ENCODE measurements at places on chromosomes 12 and 14.
A peak's percentile ranks its signal among the peaks of the same experiment; 100 is the strongest.

GRCh38 chr14:95815226-95815690 is 61.4 kb upstream of the TUNAR start:
- no peak for DNase-seq
- peaks cover 80% of the 10 kb centered on the region for H3K27me3 ChIP-seq
- no peak overlapping the region for H3K4me3 ChIP-seq
- no peaks in the 10 kb centered on the region for H3K4me1 ChIP-seq

DNA sequence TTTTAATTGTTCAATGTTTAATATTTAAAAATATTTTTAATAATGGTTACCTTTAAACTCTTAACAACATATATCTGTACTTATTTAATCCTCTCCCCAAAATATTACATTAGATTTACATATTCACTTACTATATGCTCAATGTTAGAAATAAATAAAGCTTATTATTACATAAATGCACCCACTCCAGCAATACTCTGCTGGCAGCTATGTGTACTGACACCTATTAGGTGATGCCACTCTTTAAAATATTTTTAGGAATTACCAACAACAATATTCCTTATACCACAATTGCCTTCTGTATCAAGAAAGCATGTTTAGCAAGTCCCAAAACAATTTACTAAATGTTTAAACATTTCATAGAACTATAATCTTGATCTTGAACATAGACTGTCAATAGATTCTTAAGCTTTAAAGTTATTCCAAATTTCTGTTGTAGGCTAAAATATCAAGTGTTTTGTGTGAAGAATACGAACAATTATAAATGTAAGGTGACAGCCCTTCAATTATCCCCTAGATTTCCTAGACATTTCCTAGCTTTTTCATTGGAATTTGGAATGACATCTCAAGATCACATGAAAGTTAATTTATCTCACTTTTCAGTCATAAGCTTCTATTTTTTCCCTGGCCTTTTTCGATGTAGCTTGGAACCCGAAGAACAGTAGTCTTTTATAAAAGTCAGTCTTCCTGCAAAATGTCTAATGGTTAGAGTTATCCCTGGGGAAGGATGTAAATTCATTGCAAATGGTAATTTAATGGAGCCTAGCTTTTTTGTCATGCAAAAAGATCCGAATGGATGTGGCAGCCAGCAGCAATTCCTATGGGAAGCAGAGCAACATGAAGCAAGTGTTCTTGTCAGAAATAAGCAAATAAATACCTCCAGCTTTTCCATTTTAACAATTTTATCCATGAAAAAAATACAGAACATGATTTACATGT is 907.5 kb upstream of the ATXN7L3B start:
- H3K36me3 ChIP-seq, result no peaks in the 10 kb centered on the region
- DNase-seq, result no peak
- no peaks in the 10 kb centered on the region for H3K27me3 ChIP-seq
- H3K4me1 ChIP-seq, result no peaks in the 10 kb centered on the region
- H3K4me3 ChIP-seq, result no peak overlapping the region
- H3K27ac ChIP-seq, result no peak overlapping the region

DNA sequence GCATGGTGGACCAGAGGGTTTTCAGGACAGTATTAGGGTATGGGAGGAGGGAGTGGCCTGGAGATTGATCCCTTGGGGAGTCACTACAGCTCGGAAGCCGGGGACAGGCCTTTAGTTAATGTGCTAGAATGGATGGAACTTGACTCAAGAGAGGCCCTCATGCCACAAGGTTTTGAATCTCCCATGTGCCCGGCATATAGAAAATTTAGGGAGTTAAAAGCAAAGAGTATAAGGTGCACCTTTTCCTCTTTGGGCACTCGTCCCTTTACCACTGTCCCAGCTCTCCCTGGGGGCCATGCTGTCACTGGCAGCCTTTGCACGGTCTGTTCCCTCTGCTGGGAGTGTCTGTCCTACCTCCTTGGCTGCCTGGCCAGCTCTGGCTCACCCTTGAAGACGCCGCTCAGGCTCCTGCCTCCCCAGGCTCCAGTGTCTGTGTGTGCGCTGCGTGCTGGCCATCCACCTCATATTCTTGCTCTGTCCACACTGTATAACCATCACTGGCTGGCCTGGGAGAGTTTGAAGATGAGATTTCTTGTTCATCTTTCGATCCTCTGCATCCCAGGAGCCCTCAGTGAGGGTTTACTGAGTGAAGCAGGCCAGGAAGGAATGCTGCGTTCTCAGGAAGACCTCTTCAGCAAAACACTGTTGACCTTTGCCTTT is 161.3 kb downstream of the ZFP36L1 start:
- peaks cover 23% of the 10 kb centered on the region for H3K4me1 ChIP-seq
- DNase-seq, result no peak
- H3K4me3 ChIP-seq, result no peak overlapping the region
- no peak overlapping the region for H3K27ac ChIP-seq
- no peaks in the 10 kb centered on the region for H3K36me3 ChIP-seq

DNA sequence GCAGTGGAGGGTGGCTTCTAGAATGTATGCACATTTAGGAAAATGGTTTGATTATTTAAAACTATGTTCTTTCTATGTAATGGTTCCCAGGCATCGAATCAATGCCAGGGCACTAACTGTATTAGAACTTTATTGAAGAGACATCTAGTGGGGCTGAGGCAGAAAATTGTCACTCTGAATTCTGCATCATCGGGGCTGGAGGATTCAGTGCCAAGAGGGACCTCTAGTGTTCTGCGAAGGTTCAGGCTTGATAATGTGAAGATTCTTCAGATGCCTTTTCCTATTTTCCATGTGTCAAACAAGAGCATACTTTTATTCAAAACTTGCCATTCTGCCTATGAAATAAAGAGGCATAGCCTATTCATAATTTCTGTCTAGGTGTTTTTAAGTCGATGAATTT is 146.3 kb downstream of the CAND1 start:
- no peaks in the 10 kb centered on the region for H3K27me3 ChIP-seq
- H3K4me3 ChIP-seq, result no peak overlapping the region
- no peaks in the 10 kb centered on the region for H3K4me1 ChIP-seq
- DNase-seq, result no peak
- no peak overlapping the region for H3K27ac ChIP-seq
- H3K36me3 ChIP-seq, result no peaks in the 10 kb centered on the region

GRCh38 chr14:30375296-30375892 is 183.6 kb upstream of the G2E3 start:
- peak; percentile 73 for DNase-seq
- no peak overlapping the region for H3K4me3 ChIP-seq
- peaks cover 28% of the 10 kb centered on the region for H3K27me3 ChIP-seq

DNA sequence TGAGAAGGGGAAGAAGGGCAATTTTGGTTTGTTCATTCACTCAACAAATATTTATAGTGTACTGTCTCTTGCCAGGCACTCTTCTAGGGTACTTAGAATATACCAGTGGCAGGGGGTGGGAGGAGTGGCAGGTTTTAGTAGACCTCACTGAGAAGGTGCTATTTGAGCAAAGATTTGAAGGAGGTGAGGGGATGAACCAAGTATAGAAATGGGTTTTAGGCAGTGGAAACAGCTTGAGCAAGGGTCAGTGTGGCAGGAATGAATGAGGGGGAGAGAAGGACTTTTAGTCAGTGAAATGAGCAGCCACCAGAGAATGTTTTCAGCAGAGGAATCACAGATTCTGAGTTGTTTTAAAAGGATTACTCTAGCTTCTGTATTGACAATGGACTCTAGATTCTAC is 2.3 kb downstream of the PRIM1 start:
- H3K4me1 ChIP-seq, result peaks cover 36% of the 10 kb centered on the region
- no peaks in the 10 kb centered on the region for H3K27me3 ChIP-seq
- H3K36me3 ChIP-seq, result peaks cover 70% of the 10 kb centered on the region
- no peak for DNase-seq
- H3K4me3 ChIP-seq, result peak overlapping the region; percentile 66

- H3K27me3 ChIP-seq, result no peaks in the 10 kb centered on the region
- H3K27ac ChIP-seq, result no peak overlapping the region
- no peak for DNase-seq
- H3K36me3 ChIP-seq, result peaks cover 84% of the 10 kb centered on the region
- peaks cover 2% of the 10 kb centered on the region for H3K4me1 ChIP-seq
Measured at GRCh38 chr12:122864894-122865253, 29.6 kb downstream of the HIP1R start.

DNA sequence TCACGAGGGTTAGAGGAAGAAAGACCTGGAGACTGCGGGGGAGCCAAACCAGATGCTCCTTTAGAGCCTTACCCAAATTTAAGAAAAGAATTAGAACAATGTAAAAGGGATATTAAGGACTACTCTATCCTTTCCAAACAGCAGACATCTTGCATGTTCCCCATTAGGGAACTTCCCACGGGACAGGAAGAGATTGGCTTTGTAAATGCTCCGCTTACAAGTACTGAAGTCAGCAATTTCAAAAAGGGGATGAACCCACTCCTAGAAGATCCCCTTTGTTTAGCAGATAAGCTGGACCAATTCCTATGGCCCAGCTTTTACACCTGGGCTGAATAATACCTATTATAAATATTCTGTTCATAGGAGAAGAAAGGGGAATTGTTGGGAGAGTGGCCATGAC is 74.2 kb downstream of the APOBEC1 start:
- H3K36me3 ChIP-seq, result no peaks in the 10 kb centered on the region
- peaks cover 2% of the 10 kb centered on the region for H3K4me1 ChIP-seq
- DNase-seq, result no peak
- no peak overlapping the region for H3K4me3 ChIP-seq

- peaks cover 22% of the 10 kb centered on the region for H3K27me3 ChIP-seq
- no peaks in the 10 kb centered on the region for H3K36me3 ChIP-seq
- H3K27ac ChIP-seq, result no peak overlapping the region
- H3K4me3 ChIP-seq, result no peak overlapping the region
- H3K4me1 ChIP-seq, result peaks cover 12% of the 10 kb centered on the region
- no peak for DNase-seq
Measured at GRCh38 chr12:123808167-123808566, 46.1 kb downstream of the DNAH10 start.

DNA sequence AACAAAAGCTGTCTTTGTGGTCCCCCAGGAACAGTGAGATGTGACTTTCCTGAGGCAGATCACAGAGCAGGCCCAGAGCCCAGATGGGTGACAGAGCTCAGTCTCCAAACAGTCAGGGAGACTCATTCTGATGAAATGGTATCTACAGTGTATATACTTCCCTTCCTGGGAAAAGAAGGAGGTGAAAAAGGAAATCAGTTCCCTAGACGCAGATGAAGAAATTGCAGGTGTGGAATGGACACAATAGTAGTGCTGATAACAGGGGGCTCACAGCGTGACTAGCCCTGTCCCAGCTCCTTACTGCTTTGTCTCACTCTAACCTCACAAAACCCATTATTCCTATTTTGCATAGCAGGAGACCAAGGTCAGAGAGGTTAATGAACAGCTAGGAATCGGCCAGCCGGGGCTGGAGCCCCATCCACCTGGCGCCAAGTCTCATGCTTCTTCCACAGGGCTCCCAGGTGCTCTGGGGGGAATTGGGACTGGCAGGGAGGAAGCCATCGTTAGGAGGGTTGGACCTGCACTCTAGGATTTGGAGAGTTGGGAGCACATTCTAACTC is 11.9 kb downstream of the KCNH3 start:
- peaks cover 16% of the 10 kb centered on the region for H3K4me1 ChIP-seq
- peaks cover 16% of the 10 kb centered on the region for H3K27me3 ChIP-seq
- H3K4me3 ChIP-seq, result peak overlapping the region; percentile 34
- peaks cover under 1% of the 10 kb centered on the region for H3K36me3 ChIP-seq
- no peak overlapping the region for H3K27ac ChIP-seq
- DNase-seq, result no peak

- peaks cover 14% of the 10 kb centered on the region for H3K36me3 ChIP-seq
- H3K27ac ChIP-seq, result peak overlapping the region; percentile 73
- peak; percentile 28 for DNase-seq
- peaks cover 25% of the 10 kb centered on the region for H3K4me1 ChIP-seq
Measured at GRCh38 chr12:53492188-53492587, 7.1 kb downstream of the MAP3K12 start.

GRCh38 chr14:43031598-43031997 is 1424.9 kb downstream of the LRFN5 start:
- no peak overlapping the region for H3K4me3 ChIP-seq
- H3K27ac ChIP-seq, result no peak overlapping the region
- H3K4me1 ChIP-seq, result no peaks in the 10 kb centered on the region
- H3K27me3 ChIP-seq, result no peaks in the 10 kb centered on the region

- H3K27me3 ChIP-seq, result peaks cover 5% of the 10 kb centered on the region
- H3K4me3 ChIP-seq, result no peak overlapping the region
- no peak for DNase-seq
- H3K27ac ChIP-seq, result no peak overlapping the region
Measured at GRCh38 chr14:99349721-99350495, 77.9 kb upstream of the BCL11B start.

GRCh38 chr12:50055831-50056638 is 1.4 kb upstream of the ASIC1 start:
- H3K36me3 ChIP-seq, result peaks cover 17% of the 10 kb centered on the region
- peaks cover 58% of the 10 kb centered on the region for H3K27me3 ChIP-seq
- peak overlapping the region; percentile 78 for H3K4me3 ChIP-seq
- DNase-seq, result peak; percentile 81
- H3K4me1 ChIP-seq, result peaks cover 42% of the 10 kb centered on the region

DNA sequence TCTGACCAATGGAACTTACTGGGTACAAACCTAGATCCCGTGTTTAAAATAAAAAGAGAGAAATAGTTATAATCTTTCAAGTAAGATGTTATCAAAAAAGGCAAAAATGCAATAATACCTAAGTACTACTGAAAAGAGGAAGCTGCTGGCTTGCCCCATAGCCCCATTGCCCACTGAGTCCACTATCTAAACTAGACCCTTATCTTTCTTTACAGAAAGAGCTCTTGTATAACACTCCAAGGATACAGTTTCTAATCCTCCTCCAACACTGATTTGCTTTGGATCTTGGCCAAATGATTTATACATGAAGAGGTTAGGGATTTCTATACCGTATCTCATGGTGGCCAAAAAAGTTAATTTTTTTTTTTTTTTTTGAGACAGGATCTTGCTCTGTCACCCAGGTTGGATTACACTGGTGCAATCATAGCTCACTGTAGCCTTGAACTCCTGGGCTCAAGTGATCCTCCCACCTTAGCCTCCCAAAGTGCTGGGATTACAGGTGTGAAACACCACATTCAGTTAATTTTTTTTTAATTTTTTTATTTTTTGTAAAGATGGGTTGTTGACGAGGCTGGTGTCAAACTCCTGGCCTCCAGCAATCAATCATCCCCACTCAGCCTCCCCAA is 2.6 kb downstream of the GXYLT1 start:
- no peak overlapping the region for H3K4me3 ChIP-seq
- H3K36me3 ChIP-seq, result peaks cover 4% of the 10 kb centered on the region
- H3K27me3 ChIP-seq, result no peaks in the 10 kb centered on the region
- DNase-seq, result no peak
- H3K4me1 ChIP-seq, result peaks cover 48% of the 10 kb centered on the region
- H3K27ac ChIP-seq, result no peak overlapping the region

Measured in activated T-cell treated with anti-CD3 and anti-CD28 coated beads, Interleukin-2, amount 50 U/mL, for 24 hours (primary cell).